ENCODE measurements at places on chromosomes 4 and X. TPM values are rescaled to one million over a fixed set of nuclear protein-coding genes. Genes with fewer than 3 reads are reported as not detected.
A peak's percentile ranks its signal among the peaks of the same experiment; 100 is the strongest.

- H3K4me3 ChIP-seq = no peak overlapping the region
- no peaks in the 10 kb centered on the region for H3K36me3 ChIP-seq
- no peak overlapping the region for H3K27ac ChIP-seq
- no peak for DNase-seq
These were observed 18.4 kb upstream of the CWH43 start for GRCh38 chr4:48967631-48968030.

DNA sequence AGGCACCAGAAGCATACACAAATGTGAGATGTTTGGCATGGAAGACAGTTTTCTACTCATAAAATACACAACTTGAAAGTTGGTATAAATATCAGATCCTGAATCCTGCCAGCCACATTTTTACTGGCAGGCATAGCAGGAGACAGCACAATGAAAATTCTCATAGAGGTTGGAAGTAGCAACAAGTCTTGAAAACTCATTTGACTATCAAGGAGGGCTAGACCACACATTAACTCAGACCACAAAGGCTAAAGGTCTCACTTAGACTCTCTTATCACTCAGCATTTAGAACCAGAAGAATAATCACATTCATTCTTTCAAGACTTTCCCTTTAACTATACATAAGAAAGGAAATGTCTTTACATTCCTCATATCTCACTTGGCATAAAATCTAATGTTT, 56.5 kb downstream of the SORBS2 start:
- no peak overlapping the region for H3K27ac ChIP-seq
- H3K27me3 ChIP-seq = no peaks in the 10 kb centered on the region
- H3K4me3 ChIP-seq = no peak overlapping the region
- H3K36me3 ChIP-seq = no peaks in the 10 kb centered on the region
- peaks cover 28% of the 10 kb centered on the region for H3K4me1 ChIP-seq

Gene GRK4
- 6.3 TPM for total RNA-seq

- no peak for DNase-seq
- H3K36me3 ChIP-seq = no peaks in the 10 kb centered on the region
- no peak overlapping the region for H3K27ac ChIP-seq
- H3K27me3 ChIP-seq = no peaks in the 10 kb centered on the region
These were observed 7.0 kb downstream of the CYBB start for GRCh38 chrX:37786624-37787422.

- no peak overlapping the region for H3K27ac ChIP-seq
- H3K36me3 ChIP-seq = no peaks in the 10 kb centered on the region
- H3K4me1 ChIP-seq = peaks cover 4% of the 10 kb centered on the region
- H3K4me3 ChIP-seq = no peak overlapping the region
- DNase-seq = no peak
These were observed 44.2 kb downstream of the NAP1L5 start for GRCh38 chr4:88653371-88653946.

- no peaks in the 10 kb centered on the region for H3K36me3 ChIP-seq
- no peak for DNase-seq
- H3K27me3 ChIP-seq = no peaks in the 10 kb centered on the region
- no peaks in the 10 kb centered on the region for H3K4me1 ChIP-seq
- no peak overlapping the region for H3K4me3 ChIP-seq
- H3K27ac ChIP-seq = no peak overlapping the region
These were observed 89.5 kb downstream of the GLRA3 start for GRCh38 chr4:174739576-174739975.

DNA sequence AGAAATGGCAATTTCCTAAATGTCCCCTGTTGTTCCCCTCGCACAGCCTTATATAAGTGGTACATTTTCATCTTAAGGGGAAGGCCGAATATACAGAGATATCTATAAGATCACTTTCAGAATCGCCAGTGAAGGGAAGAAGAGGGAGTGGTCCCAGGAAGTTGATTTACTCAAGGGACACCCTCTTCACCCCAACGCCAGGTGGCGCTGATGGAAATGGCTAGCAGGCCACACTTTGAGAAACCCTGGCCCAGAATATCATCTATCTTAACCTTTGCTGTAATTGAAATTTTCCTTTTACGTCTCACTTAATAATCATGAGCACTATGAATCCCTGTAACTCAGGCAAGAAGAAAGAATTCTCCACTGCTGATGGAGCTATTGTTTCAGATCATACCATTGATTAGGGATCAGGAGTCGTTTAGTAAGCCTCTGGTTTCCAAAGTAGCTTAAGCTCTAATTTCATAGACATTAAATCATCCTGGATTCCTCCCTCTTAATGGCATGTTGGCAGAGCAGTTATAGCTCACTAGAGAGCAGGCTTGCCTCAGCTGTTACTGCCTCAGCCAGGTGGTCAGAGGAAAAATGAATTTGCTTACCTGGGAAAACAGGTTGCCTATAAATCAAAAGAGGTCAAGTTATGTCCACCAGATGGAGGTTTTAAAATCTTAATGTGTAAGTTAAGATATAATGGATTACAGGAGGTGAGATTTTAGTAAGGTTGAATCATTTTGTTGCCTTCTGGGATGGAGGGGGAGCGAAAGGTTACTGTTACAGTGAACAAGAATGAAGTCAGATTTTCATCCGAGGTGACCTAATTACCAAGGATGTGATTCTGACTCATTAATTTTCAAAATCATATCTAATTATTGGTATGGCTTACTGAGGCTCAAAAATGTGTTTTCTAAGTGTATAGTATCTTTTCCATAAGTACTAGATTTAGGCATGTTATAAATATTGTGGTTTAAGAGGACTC, 941.2 kb upstream of the TENM3 start:
- H3K4me3 ChIP-seq = no peak overlapping the region
- peak; percentile 13 for DNase-seq
- no peaks in the 10 kb centered on the region for H3K36me3 ChIP-seq
